ENCODE measurements at places on chromosomes 3 and 15.

DNA sequence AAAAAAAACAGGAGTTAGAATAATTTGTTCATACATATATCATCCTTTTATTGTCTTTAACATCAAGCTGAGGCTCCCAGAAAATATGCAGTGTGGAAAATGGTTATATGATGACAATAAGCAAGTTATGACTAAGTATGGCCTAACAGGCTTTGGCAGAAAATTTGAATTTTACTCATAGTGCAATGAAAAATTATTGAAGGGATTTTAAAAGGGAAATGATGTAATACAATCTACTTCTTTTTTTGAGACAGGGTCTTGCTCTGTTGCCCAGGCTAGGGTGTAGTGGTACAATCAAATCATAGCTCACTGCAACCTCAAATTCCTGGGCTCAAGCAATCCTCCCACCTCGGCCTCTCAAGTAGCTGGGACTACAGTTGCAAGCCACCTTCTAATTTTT, 78.7 kb downstream of the FAIM start:
- DNase-seq = no peak

DNA sequence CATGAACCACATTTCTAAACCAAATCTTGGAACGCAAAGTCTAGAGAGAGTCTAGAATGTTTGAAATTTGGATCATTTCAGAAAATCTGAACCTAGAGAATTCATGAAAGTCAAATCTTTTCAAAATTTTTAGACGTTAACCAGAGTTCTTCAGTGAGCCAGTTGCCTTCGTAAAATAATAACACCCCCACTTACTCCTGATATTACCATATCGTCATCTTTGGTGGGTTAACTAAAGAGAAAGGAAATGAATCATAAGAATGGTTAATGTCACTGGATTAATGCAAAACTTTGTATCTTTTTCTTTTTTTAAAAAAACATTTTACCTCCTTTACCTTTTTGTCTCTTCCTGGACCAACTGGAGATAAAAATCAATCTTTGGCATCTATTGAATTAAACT, 1.2 kb upstream of the ZBED2 start:
- no peak for DNase-seq

DNA sequence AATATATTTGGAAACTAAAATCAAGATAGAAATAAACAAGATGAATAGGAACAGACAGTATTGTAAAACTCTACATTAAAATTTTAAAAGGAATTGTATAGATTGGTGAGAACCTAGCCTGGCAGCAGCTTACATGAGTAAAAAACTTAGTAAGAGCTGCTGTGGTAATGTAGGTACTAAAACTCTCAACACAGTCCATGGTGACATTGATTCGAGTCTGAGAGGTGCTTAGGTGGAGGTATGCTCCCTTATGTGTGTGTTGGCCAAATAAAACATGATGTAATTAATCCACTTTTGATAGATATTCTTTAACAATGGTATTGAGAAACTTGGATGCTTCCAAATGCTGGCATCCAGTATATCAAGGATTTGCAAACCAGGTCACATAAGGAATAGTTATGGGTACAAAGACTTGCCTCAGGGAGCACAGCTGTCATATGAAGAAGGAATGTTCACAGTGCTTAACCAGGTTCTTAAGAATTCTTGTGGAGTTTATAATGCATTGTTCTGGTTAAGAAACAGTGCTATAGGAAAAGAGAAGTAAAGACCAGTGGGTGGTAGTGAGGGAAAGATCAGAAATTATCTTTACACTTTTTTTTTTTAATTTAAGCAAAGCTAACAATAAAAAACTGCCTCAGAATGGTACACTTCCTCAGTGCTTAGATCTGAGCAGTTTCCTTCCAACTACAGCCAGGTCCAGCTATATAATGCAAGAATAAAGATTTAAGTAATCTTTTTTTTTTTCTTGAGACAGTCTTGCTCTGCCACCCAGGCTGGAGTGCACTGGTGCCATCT, 24.6 kb upstream of the IL20RB start:
- DNase-seq = no peak

- DNase-seq = no peak
Measured at GRCh38 chr3:56322862-56323261, 145.4 kb downstream of the ERC2 start.
